ENCODE measurements at places on chromosomes 11 and 22.

DNA sequence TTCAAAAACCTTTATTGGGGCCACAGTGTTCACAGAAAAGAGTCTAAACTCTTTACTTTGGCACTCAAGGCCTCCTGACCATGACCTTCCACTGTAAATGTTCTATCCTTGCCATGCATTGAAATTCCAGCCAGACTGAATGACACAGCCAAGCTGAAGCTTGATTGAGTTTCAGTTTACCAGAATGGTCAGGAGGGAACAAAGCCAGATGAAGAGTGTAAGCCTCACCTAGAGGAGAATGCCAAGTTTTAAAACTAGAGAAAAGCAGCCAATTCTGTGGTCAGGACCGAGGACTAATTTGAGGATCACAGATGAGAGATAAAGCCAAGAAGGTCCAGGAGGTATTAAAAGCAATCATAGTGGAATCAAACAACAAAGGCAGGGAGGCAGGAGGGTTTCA is 215.3 kb downstream of the KCNA4 start:
- no peak for DNase-seq

- DNase-seq = no peak
These were observed 316.1 kb downstream of the TMEM135 start for GRCh38 chr11:87353771-87354345.

- DNase-seq = no peak
These were observed 14.9 kb upstream of the HBE1 start for GRCh38 chr11:5284637-5285036.

- no peak for DNase-seq
These were observed 5.1 kb downstream of the DGCR2 start for GRCh38 chr22:19117111-19117512.

DNA sequence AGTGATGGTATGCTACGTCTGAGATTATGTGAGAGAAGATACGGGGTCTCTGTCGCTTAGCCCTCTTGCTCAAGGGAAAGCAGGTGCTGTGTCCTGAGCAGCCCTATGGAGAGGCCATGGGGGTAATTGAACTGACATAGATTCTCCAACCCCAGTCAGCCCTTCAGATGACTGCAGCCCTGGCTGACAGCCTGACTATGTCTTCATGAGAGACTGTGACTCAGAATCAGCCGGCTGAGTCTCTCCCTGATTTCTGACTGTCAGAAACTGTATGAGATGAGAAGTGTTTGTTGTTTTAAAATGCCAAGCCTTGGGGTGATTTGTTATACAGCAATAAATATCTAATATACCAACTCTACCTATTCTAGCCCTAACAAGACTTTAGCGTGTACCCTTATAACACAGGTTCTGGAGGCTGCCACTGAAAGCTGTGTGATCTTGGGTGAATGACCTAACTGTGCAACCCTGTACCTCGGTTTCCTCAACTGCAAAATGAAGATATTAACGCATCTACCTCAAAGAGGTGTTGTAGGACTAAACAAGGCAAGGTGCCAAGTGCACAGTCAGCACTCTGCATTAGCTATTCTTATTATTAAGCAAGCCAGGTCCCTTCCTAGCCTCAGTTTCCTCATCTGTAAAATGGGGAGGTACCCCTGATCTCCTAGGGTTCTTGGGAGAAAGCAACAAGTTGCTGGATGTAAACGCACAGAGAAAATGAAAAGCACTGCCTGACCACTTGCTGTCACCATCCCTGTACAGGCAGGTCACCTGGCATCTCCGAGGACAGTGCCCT is 24.9 kb downstream of the SLC43A1 start:
- DNase-seq = no peak

GRCh38 chr11:130299978-130300377 is 14.7 kb downstream of the ZBTB44 start:
- DNase-seq = no peak

DNA sequence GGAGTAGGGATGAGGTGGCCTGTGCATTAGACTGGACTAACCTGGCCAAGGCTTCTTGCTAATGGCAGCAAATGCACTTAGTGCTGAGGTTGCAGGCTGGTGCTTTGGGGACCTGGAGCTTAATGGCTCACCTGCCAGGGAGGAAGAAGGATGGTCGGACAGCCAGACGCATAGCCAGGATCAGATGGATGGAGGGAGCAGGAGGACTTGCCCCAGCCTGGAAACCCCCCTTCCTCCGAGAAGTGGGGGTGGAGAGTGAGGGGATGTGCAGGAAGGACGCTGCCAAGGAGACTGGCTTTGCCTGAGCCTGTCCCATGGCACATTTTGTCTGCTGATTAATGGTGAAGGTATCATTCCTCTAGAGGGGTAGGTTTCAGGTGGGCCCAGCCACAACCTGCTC is 17.9 kb downstream of the IGLL1 start:
- no peak for DNase-seq

DNA sequence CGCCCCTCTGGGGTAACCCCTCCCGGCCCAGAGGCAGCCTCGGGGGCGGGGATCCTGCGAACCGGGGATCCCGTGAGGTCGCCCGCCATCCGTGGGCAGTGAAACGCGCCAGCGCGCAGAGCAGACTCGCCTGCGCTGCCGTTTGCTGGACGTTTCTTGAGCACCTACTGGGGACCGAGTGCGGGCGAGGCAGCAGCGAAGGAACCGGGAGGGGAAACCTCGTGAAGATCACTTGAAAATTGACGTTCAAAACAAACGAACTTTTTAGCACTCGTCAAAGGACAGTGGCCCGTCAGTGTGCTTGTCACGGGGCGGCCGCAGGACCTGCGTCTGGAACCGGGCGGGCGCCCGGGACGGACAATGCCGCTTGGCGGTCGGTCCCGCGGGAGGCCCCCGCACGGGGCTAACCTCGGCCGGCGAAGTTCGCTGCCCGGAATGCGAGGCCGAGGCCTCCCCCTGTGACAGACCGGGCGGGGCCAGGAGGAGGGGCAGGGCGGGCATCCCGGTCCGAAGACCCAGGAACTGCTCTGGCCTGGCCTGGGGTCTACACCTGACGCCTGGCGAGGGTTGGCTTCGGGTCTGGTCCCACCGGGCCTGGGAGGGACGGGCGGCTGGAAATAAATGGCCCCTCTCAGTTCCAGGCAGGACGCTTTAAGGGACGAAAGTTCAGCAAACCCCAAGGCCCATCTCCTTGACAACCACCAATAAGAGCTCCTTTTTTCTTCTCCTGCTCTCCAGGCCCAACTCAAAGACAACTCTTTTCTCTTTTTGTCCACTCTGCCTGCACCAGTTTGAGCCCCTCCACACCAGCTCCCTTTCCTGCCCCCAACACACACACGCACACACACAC is 723 bp upstream of the SCUBE1 start:
- DNase-seq = no peak

- no peak for DNase-seq
These were observed 274.3 kb downstream of the DDX10 start for GRCh38 chr11:108939135-108939534.

- DNase-seq = no peak
These were observed 906.9 kb upstream of the RAG2 start for GRCh38 chr11:37504921-37505320.

GRCh38 chr11:44834846-44835245 is 108.1 kb downstream of the TSPAN18 start:
- DNase-seq = no peak

GRCh38 chr11:312092-312816 is 1.6 kb upstream of the IFITM1 start:
- DNase-seq = no peak

DNA sequence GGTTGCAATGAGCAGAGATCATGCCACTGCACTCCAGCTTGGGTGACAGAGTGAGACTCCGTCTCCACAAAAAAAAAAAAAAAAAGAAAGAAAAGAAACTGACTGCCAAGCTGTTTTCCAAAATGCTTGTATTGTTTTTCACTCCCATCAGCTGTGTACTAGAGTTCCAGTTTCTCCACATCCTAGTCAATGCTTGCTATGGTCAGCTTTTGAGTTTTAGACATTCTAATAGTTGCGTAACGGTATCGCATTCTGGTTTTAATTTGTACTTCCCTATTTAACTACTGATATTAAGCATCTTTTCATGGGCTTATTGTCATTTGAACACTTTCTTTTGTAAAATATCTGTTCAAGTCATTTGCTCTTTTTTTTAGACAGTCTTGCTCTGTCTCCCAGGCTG is 55.7 kb downstream of the TSPAN18 start:
- DNase-seq = no peak
